Foreskin keratinocyte (primary cell): ENCODE measurements at places on chromosomes 1 and 21. TPM values are rescaled to one million over a fixed set of nuclear protein-coding genes. Genes with fewer than 3 reads are reported as not detected.
A peak's percentile ranks its signal among the peaks of the same experiment; 100 is the strongest.

Gene RAVER2
- total RNA-seq: 8.4 and 10.5 TPM in 2 replicates

Gene KIAA0319L
- 18.8 and 19.9 TPM in 2 replicates for total RNA-seq

Gene OR10J1
- total RNA-seq: not detected in 2 replicates

Gene KCND3
- total RNA-seq: 0.07 and 0.10 TPM in 2 replicates

Gene PYHIN1
- 0.10 and 0.11 TPM in 2 replicates for total RNA-seq

Gene GSTM2
- 6.7 and 8.5 TPM in 2 replicates for total RNA-seq

Gene S100A7
- 0.37 TPM in 1 of 2 replicates, not detected in the other for total RNA-seq

Gene ETNK2
- total RNA-seq: 14.4 and 15.8 TPM in 2 replicates

Gene EDARADD
- 6.3 and 6.5 TPM in 2 replicates for total RNA-seq

Gene CLEC20A
- not detected in 2 replicates for total RNA-seq

Gene BOLA1
- 16.6 and 18.2 TPM in 2 replicates for total RNA-seq

Gene LGR6
- 0.21 and 0.78 TPM in 2 replicates for total RNA-seq

GRCh38 chr1:54593571-54594160 is 29.7 kb downstream of the FAM151A start:
- no peak for DNase-seq

GRCh38 chr21:42981862-42982261 is 7.5 kb downstream of the PKNOX1 start:
- DNase-seq: no peak

- peak; percentile 13 for DNase-seq
Observed at GRCh38 chr1:96416701-96417444, 304.7 kb upstream of the PTBP2 start.

- no peak for DNase-seq
Observed at GRCh38 chr1:112054510-112054909, 65.0 kb upstream of the KCND3 start.

DNA sequence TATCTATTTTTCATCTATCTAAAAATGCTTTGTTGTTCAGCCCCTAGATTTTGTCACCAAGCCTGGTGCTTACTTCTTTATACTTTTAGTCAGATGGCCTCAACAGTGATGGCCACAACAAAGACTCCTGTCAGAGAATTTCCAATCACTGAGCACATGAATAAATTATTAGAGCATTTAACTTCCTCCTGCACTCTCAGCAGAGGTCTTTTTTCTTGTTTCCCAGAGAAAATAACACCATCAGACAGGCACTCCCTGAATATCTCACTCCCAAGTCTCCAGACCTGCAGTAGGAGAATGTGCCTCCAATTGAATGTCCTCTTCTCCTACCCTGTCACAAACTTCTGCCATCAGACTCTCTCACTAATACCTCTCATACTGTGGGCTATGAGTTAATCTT is 616.0 kb upstream of the NR5A2 start:
- no peak for DNase-seq

DNA sequence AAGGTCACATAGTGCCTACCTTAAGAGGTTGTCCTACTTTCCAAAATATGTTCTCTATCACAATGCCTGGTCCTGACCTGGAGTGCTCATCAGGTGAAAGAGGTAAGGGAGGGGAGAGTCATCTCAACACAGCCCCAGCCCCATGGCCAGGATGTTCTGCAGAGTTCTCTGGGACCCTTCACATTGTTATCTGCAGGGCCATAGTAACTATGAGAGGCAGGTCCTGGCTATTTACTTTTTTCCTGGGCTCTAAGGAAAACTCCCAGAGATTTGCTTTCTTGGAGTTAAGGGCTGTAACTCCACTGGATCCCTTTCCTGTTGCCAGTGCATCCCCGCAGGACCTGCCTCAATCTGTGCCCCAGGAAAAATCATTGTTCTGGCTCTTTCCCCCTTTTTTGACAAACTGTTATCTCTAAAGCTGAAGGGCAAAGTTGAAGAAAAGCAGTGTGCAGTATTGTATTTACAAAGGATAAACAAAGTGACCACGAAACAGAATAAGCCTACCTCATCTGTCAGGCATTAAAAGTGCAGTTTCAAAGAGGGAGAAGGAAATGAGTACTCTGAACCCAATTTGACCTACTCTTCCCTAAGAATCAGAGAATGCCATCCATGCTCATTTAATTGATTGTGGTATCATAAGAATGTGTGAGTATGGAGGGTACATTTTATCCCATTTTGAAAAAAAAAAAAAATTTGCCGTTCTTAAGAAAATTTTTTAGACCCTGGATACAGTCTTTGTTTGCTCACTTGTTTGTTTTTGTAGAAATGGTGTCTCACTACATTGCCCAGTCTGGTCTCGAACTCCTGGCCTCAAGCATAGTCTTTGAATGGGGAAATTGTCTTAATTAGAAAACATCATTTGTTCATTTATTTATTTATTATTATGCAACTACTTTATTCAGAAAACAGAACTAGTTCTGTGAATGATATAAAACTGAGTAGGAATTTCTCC is 149.6 kb downstream of the RHOU start:
- DNase-seq: no peak

GRCh38 chr21:44429894-44430293 is 25.4 kb upstream of the LRRC3 start:
- no peak for DNase-seq

DNA sequence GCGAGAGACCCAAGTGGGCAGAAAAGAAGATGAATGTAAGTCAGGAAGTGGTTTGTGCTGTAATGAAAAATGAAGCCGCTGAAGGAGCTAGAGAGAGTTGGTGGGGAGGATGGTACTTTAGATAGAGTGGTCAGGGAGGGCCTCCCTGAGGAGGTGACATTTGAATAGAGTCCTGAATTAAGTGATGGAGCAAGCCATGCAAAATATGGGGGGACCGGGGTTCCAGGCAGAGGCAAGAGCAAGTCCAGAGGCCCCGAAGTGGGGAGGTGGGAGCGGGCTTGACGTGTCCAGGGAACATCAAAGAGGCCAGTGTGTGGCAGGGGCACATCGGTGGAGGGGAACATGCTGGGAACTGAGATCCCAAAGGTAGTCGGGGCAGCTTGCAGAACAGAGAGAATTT is 43.1 kb downstream of the OPRD1 start:
- no peak for DNase-seq

DNA sequence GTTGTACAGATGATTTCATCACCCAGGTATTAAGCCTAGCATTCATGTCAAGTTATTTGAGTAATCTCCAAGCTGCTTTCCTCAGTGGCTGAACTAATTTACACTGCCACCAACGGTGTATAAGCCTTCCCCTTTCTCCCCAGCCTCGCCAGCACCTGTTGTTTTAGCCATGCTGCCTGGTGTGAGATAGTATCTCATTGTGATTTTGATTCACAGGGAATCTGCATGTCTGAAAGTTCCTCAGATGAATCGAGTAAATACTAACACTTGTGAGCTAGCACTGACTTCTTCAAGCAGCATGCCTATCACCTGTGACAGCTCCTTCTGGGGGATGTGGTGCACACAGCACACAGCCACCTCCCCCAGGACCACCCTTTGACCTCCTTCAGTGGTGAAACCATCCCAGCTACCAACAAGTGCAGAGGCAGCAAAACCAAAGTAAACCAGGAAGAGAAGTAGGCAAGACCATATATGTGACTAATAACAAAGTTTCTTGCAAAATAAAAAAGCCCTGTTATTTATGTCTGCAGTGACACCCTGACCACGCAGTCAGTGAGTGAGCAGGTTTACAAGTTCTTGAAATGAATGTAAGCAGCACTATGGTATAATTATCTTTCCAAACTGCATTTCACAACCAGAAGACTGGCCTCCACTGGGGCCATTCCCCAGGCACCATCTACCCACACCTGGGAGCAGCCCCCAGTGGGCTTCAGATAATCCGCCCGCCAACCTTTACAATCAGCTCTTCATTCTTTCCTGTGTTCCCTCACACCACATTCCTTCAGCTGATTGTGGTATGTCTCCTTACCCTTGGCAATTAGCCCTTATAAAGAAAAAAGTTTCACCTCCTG is 173.8 kb downstream of the ETS2 start:
- DNase-seq: no peak

DNA sequence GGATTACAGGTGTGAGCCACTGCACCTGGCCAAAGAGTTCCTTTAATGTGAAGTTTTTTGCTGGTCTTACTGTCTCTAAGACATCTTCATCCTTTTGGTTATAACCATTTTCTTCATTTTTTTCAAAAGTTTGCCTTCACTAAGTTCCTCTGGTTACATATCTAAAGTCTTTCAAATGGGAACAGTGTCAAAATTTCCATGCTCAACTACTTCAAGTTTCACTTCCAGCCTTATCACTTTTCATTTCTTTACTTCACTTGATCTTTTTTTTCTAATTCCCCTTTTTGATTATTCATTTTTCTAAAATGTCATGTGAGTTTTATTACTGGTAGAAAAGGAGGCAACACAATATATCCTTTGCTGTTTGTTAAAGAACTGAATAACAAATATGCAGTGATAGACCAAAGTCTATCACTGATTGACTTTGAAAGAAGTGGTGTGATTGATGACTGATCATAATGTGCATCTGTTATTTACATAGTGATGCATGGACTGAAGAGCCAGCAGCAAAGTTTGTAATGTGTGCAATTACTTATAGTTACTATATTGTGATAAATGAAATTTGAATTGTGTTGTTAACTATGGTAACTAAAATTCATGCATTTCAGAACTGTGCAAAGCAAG is 16.0 kb upstream of the ZFYVE9 start:
- DNase-seq: no peak

- peak; percentile 15 for DNase-seq
Observed at GRCh38 chr1:42006836-42007235, 88.1 kb upstream of the HIVEP3 start.

DNA sequence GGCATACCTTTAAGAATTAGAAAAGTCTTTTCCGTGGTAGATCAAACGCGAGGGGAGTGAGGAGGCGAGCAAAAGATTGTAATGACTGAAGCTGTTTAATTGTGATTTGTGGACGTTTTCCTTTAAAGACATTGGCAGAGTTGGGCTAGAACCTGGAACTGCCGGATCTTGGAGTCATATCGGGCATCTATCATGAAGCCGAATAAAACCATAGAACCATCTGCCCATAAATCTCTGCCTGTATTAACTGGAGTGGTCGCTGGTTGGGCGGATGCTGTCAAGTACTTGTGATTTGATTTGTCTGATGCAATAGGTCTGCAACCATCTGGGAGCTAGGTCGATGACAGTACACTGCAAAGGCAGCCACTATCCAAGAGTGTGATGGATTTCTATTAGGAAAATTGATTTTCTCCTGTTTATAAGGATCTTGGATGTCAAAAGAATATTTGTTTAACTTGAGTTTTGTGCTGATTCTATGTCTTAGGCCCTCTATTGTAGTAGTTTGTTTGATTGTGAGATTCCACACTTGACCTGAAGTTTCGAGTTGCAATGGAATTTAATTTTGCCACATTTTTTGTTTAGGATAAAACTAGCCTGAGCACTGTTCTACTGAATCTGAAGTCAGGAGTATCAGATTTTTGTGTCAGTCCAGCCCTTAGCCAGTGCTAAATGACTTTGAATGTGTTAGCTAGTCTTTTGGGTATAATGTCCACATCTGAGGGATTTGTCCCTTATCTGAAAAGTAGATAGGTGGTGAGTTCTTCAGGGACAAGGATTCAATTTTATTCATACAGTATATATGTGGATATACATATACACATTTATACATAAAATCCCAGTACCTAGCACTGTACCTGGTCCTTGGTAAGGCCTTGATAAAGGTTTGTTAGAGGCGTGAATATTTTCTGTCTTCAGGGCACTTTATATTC is 1.2 kb downstream of the SARS1 start:
- peak; percentile 40 for DNase-seq

GRCh38 chr1:198253668-198254067 is 96.9 kb downstream of the NEK7 start:
- no peak for DNase-seq

GRCh38 chr1:177948336-177948972 is 21.4 kb downstream of the SEC16B start:
- DNase-seq: peak; percentile 55

- DNase-seq: no peak
Observed at GRCh38 chr1:239840790-239841189, 250.9 kb upstream of the FMN2 start.

DNA sequence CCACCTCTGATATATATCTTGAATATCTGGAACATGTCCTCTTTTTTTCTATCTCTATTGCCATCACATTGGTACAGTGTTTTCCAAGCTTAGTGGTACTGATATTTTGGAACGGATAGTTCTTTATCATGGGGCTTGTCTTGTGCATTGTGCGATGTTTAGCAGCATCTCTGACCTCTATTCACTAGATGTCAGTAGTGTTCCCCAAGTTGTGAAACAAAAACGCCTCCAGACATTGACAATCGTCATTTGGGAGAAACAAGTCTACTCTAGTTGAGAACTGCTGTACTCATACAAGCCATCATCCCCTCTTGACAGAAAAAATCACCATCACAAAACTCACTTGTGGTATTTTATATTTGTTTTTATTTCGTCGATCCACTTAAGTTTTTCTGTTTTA is 79.7 kb upstream of the CHODL start:
- DNase-seq: peak; percentile 56

GRCh38 chr1:25620701-25621350 is 4.2 kb downstream of the MAN1C1 start:
- no peak for DNase-seq

DNA sequence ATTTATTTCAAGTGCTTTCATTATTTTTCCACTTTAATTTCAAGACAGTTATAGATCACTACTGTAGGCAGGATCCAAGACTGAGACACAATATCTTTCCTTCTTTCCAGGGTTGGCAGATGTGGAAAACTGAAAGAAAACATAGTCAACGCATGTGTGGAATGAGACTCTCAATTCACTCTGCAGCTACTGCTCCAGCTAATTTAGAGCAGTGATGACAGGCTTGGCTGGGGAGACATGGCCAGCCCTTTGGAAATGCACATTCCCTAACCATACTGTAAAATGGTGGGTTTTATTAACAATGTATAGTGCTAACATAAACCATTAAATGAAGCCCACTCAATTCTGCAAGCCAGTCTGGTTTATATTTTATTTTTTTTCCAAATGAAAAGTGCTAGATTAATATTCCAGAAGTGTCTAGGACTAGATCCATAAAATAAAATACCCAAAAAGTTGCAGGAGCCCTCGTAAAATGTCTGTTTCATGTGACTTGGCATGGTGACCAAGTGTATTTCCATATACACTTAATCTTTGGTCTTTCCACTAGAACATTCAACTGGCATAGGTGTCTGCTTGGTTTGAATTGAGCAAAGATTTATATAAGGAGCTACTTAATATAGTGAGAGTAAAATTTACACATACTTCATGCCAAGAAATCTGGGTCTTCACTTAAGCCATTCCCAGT is 32.9 kb downstream of the COL11A1 start:
- DNase-seq: no peak

DNA sequence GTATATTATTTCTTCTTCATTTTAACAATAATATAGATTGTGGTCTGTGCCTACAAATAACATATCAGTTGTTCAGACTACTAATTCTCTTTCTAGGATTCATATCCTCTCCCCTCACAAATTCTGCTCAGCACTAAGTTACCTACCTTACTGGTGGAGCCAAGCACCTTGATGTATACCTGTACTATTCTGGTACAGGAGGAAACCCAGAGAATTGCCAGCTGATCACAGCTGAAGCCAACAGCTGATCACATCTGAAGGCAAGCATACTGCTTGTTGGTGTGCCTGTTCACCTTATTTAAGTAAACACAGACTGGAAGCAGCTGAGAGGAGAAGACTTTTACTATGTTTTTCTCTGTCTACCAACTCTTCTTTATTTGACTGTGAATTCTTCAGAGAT is 101.8 kb downstream of the PBX1 start:
- no peak for DNase-seq
